CD4-positive, alpha-beta T cell treated with Interleukin-15 for 4 hours (primary cell): ENCODE measurements at places on chromosomes 7 and 10.

- DNase-seq: no peak
Observed at GRCh38 chr7:36657036-36657660, 67.1 kb downstream of the AOAH start.

DNA sequence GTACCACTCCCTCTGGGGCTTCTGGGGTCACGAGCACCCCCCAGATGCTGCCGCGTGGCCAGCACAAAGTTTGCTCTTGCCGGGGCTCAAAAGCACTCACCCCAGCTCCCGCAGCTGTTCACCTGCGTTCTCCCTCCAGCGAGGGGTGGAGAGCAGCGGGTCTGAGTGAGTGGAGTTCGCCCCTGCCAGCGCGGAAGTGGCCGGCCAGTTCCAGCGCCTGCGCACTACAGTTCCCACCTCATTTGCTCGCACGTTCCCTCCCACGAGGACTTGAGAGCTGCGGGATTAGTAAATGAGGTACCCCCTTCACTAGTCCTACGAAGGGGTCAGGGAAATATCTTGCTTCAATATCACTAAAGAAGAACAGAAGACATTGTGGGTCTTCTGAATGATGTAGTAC lies 24.3 kb upstream of the LRRC72 start:
- DNase-seq: no peak

DNA sequence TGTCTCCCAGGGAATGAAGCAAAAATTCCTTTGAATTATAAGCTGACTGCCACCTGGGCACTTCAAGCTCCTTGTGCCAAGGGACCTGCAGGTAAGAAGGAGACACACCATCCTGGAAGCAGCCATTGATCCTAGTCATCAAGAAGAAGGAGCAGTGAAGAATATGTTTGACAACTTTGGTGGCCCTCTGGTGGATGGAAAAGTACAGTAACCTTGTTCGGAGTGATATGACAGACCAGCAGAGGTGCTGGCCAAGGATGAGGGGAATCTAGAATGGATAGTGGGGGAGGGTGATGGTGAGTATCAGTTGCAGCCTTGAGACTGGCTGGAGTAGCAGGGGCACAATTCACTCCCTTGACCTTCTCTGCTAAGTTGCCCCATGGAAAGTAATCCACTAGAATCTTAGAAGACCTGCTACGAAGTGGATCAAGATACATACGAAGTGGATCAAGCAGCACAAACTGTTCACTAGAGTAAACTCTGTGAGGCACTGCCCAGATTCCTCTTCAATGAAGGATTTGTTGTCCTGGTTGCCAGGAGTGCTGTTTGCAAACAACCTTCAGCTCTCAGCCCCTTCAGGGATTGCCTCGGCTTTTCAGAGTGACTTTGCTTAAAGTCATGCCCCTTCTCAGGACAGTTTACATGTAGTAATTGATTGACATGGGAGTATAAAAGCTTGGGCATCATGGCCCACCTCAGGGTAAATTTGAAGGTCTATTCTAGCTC lies 44.8 kb upstream of the ORC5 start:
- DNase-seq: no peak

DNA sequence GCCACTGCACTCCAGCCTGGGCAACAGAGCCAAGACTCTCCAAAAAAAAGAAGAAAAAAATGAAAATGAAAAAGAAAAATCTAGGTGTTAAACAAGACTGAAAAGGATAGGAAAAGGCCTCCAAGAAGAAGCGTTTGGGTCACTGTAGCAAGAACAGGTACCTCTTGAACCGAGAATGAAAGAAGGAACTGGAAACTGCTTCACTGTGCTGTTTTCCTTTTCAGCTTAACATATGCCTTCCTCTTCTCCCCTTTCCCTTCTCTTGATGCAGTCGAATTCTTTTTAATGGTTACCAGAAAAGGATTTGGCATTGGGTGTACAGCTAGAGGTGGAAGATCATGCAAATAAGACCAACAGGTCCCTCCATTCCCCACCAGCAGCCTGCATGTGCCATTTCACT lies 28.1 kb downstream of the LRRC4 start:
- DNase-seq: no peak

- DNase-seq: no peak
Observed at GRCh38 chr7:7125963-7126362, 56.4 kb upstream of the C1GALT1 start.
